CD4-positive, alpha-beta T cell treated with Interleukin-6 for 4 hours (primary cell): ENCODE measurements at places on chromosomes 11 and 22.
A peak's percentile ranks its signal among the peaks of the same experiment; 100 is the strongest.

- DNase-seq: no peak
These were observed 96.4 kb downstream of the PHF21B start for GRCh38 chr22:44913198-44913983.

DNA sequence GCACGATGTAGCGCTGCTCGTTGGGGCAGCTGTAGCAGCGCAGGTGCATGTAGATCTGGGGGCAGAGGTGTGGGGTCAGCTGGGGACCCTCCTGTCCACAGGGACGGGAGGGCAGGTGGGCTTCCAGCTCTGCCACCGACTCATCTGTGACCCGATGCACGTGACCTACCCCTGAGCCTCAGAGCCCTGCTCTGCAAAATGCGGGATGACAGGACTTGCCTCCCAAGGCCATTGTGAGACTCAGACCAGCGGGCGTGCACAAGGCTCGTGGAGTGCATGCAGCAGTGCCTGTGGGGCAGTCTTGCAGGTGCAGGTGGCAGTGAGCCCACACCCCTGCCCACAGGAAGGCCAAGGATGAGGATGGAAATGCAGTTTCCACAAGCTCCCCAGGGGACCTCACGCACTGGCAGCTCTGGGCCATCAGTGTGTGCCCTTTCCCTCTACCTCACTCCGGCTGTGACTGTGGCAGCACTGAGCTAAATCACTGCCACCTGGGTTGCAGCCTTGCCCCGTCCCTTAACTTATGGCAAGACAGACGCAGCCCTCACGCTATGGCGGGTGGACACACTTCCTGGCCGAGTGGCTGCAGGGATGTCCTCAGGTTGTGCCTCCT is 26.7 kb downstream of the TMEM184B start:
- DNase-seq: no peak

GRCh38 chr11:102317768-102318103 is 452 bp downstream of the BIRC3 start:
- no peak for DNase-seq

DNA sequence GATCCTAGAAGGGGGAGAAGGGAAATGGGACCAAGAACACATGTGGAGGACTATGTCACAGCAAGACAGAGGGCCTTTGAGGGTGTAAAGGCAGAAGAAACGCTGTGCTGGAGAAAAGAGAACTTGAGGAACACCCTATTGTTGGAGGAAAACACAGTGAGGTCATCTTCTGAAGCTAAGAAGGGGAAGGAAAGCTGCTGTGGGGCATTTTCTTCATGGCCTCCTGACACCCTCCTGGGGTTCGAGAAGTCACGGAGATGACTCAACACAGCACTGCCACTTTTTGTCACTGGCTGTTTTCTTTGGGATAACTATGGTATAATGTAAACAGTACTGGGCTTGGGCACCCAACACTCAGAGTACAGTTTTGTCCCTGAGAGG is 492.6 kb upstream of the CADM1 start:
- no peak for DNase-seq

GRCh38 chr22:19879643-19879991 is 24.9 kb upstream of the GNB1L start:
- no peak for DNase-seq

DNA sequence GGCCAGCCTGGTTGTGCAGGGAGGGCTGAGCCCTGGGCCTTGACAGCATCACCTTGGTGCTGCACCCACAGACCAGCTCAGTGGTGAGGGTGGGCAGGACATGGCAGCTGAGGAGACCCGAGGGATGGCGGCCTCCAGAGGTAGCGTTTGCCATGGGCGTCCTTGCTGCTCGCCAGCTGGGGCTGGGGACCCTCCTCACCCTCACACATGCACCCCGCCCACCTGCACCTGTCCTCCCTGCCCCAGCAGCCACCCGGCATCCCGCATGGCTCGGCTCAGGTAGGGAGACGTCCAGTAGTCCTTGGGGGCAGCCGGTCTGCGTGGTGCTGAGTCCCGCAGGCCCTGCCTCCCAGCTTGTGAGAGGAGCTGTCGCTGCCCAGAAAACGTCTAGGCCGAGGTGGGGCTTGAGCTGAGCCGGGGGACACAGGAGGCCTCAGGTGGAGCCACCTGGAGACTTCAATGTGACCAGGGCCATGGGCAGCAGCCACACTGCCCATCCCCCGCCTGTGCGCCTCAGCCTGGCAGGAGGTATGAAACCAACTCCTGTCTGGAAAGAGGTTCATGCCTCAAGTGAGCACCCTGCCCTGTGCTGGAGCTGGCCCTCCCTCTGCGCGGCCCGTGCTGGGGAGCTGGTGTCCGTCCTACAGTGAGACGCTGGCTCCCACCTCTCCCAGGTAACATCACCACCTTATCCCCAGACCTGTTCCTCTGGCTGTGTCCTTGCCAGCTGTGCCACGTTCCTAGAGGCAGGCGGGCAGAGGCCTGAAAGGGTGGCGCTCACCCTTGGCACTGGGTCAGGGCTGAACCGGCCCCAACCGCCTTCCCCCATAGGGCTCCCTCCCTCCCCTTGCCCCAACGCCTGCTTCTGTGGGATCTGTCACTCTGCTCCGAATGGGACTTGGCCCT is 3.3 kb upstream of the TRABD start:
- no peak for DNase-seq

- no peak for DNase-seq
These were observed 24.3 kb downstream of the NEU3 start for GRCh38 chr11:75013051-75013450.

DNA sequence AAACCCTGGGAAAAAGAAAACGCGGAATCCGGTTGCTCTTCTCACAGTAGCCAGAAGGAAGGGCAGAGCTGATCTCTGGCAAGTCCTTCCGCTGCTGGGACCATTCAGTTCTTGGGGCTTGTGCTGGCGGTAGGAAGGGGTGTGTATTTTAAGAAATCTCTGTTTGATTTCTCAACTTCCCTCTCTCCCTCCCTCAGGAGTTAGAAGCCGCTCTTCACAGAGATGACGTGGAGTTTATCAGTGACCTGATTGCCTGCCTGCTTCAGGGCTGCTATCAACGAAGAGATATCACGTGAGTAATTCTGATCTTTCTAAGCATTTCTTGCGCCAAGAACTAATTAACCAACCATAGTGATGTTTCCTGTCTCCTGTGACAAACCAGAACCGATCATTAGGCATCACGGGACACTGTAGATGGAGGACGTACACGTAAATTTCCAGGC is 85.9 kb upstream of the SLC25A18 start:
- DNase-seq: no peak

- DNase-seq: no peak
These were observed 33.7 kb downstream of the C11orf71 start for GRCh38 chr11:114366331-114367243.

- DNase-seq: no peak
These were observed 40.0 kb downstream of the DUSP8 start for GRCh38 chr11:1532014-1532586.

- no peak for DNase-seq
These were observed 57.8 kb downstream of the PISD start for GRCh38 chr22:31604137-31604705.

DNA sequence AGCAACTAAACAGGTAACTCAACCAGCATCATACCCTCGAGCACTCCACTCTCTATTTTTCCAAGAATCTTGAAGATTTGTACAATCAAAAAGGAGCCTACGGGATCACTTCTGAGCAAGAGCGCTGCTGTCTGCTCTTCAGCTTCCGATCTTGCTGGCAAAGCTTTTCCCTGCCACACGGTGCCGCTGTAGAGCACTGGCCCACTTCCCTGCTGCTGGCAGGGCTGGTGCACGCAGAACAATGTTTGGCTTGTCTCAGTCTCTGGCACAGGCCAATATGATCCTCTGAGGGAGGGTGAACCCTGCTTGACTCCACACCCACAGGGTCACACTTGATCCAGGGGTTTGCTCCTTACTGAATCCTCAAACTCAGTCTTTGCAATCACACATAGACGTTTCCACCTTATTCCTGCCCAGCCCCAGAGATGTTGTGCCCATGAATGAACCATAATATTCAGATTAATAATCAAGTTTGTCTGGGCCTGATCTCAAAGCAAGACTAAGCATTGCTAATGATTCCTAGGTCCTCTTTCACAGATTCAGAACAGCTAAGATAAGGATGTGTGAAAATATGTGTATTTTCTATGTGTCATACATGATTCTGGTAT is 536.6 kb downstream of the SOX6 start:
- peak; percentile 4 for DNase-seq

GRCh38 chr11:35986947-35987346 is 43.1 kb downstream of the LDLRAD3 start:
- DNase-seq: no peak

- peak; percentile 8 for DNase-seq
These were observed 217.0 kb downstream of the DYNC2H1 start for GRCh38 chr11:103326070-103326794.

DNA sequence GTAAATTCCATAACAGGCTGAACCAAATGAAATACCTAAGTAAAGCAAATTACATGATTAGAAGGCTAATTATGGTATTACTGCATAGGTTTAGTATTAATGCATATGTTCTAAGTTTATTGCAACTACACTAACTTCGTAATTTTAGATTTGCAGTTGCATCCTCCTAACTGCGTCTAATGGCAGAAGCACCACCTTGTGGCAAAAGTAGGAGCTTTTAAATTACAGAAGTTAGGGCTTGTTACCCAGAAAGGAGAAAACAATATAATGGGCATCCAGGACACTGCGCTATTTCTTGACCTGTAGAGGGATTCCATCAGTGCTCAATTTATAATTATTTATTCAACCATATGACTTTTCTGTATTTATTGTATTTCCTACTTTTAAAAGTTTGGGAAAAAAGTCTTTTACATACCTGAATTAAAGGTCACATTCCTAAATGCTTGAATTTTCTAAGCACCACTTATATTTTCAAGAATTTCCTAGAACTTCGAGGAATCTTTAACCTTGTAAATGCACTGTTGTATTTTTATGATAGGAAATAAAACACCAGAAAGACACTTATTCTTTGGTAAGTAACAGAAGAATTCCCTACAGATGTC is 16.3 kb upstream of the GPR83 start:
- no peak for DNase-seq

GRCh38 chr11:28793282-28793738 is 685.1 kb downstream of the METTL15 start:
- no peak for DNase-seq
